ENCODE measurements at places on chromosomes 3 and 15.

DNA sequence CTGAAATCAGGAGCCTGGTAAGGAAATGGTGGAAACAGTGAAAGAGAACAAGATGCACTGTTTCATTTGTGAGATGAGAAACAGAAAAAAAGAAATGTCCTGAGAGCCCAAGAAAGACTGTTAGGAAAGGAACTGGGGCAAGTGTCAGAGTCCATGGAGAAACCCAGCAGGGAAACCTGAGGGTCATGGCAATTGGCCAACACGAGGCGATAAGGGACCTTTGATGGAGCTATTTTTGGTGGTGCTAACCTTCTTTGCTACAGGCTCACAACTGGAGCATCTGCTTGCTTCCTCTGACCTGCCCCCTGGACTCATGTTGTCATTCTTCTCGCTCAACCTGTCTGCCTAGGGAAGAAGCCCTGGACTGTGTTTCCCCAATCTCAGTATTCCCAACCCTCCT lies 4.2 kb upstream of the TMEM41A start:
- no peak for DNase-seq

DNA sequence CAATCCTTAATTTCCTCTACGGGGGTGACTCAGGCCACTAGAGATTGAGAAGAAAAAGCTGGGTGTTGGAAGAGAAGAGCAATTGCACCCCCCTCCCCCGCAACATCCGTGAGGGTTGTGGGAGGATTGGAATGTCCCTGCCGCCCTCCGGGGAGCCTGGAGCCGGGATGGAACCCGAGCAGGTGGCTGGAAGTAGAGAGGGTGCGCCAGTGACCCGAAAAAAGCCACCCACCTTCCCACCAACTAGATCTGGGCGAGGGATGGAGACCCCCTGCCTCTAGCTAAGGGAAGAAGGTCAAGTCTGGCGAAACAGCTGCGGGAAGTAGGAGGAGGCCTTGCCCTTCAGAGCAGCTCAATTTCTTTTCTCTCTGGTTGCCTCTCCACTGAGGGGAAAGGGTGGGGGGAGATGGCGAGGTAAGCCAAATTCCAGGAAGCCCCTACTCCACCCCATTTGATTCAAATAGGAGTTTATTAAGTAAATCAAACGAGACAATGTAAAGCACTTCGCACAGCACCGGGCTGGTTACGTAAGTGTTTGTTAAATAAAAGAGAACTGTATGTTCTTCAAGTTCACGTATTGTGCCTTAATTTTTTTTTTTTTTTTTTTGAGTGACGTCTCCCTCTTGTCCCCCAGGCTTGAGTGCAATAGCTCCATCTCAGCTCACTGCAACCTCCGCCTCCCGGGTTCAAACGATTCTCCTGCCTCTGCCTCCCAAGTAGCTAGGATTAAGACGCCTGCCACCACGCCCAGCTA lies 1.1 kb upstream of the WWTR1 start:
- peak; percentile 56 for DNase-seq

DNA sequence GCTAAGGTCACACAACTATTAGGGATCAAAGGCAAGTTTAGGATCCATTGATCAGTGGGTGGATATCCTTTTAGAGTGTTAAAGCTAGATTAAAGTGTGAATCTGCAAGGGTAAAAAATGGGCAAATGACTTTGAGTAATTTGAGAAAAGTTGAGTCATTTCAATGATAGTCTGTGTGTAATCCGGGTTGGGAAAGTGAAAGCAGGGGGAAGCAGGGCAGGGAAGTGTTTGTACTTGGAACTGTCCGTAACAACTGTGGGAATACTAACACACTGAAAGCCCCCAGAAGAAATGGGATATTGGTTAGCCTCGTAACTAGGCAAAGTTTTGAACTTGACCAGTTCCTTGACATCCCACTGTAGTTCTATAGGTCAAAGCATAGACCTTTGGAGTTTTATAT lies 187.2 kb upstream of the SLITRK3 start:
- no peak for DNase-seq

DNA sequence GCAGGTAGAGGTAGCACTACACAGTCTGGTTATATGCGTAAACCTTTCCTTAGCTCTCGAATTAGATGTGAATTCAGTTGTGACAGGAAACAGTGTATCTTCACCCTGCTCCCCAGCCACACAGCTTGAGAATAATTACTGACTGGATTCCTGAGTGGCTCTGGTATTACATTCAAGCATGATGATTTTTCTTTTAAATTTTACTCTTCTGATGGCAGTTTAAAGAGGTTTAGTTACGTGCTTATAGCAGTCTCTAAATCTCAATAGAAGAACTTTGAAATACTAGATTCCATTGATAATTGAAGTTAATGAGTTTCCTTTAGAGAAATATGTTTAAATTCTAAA lies 98.8 kb downstream of the FNDC3B start:
- no peak for DNase-seq

DNA sequence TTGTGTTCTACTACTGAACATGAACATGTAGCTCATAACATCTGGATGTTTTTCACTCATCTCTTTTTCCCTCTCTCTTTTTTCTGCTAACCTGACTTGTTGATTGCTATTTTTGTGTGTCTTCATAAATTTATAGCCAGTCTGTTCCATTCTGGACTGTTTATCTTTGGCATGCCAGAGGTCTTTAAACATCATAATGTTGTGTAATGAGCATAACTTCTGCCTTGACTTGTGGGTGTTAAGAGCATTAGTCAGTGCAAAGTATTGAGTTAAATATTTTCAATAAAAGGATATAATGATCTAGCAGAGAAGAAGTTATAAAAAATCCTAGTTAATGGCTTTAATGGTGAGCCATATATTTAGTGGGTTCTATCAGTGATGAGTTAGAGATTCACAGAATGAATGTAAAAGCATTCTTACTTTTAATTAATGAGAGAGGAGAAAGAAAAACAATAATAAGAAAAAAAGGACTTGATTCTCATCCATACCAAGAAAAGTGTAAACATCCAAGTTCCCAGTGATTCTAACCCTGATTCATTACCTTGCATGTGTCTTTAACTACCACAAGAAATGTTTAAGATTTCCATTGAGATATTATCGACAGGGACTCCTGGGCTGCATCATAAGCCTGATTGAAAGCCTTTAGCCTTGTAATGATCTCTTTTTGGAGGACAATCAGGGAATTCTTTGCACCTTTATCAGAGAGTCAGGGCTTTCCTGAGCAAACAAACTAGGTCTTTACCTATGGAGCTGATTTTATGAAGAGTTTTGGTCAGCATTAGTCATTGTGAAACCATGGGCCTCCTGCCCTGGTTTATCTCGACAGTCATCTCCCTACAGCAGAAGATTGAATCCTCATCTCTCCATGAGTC lies 22.9 kb downstream of the MITF start:
- DNase-seq, result no peak

- no peak for DNase-seq
Observed at GRCh38 chr3:142298626-142299025, 73.2 kb upstream of the GK5 start.

DNA sequence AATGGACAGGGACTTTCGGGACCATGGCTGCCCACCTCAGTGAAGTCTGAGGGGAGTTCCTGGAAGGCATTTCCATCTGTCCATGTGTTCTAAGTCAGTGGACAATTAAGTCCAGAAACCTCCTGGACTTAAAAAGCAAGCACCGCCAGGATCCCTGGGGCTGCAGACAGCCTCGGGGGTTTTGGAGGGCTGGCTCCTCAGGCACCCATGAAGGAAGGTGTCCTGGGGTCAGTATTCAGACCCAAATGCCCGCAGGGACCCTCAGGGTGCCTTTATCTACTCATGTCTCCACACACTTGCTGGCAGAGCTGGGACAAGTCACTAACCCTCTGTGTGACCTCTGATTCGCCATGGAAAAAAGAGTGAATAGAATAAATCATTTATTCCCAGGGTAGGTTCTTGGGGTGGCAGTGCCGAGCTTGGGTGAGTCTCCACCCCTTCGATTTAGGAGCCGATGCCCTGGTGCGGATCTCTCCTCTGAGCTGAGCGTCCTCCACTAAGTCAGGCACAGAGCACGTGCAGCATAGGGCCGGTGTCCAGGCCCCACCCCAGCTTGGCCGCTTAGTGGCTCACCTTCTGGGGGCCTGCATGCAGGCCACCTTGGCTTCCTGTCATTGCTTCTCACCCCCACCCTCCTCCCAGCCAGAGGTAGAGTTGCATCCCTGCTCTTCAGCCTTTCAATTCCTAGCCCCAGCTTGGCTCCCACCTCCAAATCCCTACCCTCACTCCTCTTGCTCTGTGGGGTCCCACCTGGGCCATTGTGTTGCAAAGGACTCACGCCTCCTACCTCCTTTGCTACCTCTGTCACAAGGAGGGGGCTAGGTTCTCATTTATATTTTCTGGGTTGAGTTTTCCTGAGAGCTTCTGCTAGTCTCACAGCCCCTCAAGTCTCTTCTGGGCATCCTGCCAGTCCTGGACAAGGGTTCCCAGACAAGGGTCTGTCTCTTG lies 19.9 kb downstream of the SLC6A6 start:
- DNase-seq, result no peak

- no peak for DNase-seq
Observed at GRCh38 chr15:98154863-98155262, 194.4 kb downstream of the ARRDC4 start.
